ENCODE measurements at places on chromosomes 5 and 9.

DNA sequence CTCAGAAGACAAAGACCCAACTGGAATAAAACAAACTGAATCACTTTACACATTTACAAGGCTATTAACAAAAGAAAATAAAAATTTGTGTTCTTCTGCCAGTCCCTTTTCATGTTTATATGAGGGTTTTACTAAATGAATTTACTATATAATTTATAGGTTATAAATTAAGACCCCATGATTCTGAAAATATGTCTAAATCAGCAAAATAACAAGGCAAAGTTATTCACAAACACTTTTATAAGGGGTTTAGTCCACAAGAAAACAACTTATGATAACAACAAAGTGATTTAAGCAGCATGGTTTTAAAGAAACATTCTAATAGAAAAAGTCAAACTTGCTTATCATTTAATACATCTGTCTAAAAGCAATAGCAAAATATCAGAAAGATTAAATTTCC, 4.9 kb downstream of the MIER3 start:
- DNase-seq = no peak

DNA sequence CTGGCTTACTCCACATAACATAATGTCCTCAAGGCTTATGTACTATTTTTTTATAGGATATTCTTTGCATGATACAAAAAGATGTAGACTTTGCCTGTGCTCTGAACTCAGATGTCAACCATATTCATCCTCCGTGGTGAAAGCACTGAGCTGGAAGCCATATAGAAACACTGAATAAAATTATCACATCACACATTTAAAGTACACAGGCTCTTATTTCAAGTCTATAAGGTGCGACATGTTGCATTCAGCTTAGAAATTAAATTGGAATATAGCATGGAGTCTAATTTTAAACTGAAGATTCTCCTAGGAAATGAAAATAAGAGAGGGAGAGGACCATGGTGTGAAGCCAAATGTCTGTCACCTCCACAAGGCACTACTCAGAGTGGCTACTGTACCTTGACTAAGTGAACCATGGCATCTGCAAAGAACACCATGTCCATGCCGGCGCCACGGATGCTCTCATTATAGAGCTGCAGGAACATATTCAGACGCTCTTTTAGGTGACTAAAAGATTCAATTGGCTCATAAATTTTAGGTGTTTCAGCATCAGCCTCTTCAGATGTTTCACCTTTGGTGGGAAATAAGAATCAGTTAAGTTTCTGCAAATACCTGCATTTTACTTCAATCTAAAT, 158.6 kb downstream of the DNAH5 start:
- no peak for DNase-seq

DNA sequence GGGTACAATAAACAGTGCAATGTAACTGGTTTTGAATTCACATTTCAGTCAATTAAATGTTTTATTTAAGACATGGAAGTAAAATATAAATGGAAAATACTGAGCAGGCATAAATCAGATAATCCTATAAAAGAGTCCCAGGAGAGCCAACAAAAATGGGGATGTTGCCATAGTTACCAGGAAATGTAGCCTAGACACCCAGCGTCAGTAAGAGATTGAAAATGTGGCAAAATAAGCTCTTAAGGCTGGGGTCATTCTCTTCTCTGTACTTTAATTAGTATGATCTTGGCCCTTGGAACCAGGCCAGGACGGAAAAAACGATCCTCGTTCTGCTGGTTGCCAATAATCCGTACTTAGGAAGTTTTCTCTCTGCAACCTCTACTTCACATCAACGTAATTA, 18.9 kb upstream of the RASEF start:
- no peak for DNase-seq

DNA sequence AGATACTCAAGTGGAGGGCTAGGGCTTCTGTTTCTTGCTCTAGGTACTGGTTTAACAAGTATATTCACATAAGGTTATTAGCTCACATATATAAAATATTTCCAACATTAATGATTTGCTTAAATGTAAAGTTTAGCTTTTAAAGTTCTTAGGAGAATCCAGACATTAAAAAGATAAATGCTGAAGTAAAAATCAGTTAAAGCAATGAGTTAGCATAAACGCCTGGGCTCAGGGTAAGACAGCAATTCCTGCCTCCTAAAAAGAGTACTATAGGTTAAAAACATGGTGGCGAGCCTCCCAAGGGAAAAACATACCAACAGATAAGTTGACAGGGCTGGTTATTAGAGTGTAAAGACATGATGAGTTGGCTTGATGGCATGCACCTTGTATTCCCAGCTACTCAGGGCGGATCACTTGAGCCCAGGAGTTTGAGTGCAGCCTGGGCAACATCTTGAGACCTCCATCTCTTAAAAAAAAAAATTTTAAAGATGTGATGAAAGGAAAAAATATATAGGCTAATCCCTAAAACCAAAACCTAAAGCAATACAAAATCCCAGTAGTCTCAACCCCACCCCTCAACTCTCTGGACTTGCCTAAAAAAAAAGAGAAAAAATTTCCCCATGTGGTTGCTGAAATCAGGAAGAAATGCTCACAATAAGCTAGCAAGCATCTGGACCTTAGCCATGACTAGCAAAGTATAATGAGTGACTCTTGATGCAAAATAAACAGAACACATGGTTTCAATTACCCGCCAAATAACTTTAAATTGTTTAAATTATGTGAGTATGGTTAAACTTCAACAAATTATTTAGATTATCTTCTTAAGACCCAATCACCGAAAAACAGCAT, 3.6 kb downstream of the GOLPH3 start:
- DNase-seq = no peak

- no peak for DNase-seq
Observed at GRCh38 chr5:21918451-21918850, 934.7 kb downstream of the CDH12 start.

- DNase-seq = no peak
Observed at GRCh38 chr5:147963948-147964693, 57.8 kb upstream of the C5orf46 start.

- no peak for DNase-seq
Observed at GRCh38 chr5:776862-777711, 7.4 kb downstream of the ZDHHC11B start.

DNA sequence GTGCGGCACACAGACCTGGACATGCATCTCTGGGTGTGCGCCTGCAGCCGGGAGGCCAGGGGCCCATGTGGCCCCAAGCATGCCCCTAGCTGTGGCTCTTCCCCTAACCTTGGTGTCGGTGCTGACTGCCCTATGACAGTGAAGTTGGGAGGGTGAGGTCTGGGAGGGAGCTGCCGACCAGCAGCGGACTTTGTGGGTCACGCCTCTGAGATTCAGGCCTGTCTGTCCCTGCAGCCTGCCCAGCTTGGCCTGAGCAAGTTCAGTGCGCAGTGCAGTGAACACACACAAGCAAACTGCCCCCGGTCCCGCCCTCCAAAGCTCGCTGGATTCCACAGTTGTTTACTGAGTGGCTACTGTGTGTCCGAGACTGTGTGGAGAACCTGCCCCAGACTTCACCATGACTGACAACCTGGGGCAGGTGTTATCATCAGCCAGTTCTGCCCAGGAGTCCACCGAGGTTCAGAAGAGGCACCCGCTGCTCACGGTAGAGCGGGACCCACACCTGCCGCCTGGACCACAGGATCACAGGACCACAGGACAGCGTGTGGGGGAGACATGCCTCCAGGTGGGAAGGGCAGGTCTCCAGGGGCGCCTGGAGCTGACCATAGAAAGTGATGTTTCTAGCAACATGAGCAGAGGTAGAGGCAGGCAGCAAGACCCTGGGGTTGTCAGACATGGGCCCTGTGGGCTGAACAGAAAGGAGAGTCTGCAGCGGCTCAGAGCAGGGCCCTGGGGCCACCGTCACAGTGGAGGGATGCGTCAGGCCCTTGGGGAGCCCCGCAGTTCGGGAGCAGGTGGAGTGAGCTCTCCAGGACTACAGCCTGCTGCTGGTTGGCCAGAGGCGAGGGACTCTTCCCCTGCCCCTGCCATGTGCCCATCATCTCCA, 105.1 kb downstream of the PHF2 start:
- no peak for DNase-seq

GRCh38 chr9:96661711-96662110, 6.6 kb upstream of the PRXL2C start:
- no peak for DNase-seq

- no peak for DNase-seq
Observed at GRCh38 chr5:177301503-177302165, 1.9 kb downstream of the RAB24 start.

DNA sequence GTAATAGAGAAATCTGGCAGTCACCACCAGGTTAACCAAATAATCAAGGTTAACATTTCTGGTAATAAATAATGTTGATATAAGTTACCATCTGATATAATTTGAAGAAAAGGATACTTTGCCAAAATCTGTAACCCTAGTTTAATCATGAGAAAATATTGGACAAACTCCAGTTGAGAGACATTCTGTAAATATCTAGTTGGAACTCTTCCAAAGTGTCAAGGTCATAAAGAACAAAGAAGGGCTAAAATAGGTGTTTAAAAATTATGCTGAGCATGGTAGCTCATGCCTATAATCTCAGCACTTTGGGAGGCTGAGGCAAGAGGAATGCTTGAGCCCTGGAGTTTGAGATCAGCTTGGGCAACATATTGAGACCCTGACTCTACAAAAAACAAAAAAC, 253.3 kb downstream of the MRPS30 start:
- DNase-seq = no peak

DNA sequence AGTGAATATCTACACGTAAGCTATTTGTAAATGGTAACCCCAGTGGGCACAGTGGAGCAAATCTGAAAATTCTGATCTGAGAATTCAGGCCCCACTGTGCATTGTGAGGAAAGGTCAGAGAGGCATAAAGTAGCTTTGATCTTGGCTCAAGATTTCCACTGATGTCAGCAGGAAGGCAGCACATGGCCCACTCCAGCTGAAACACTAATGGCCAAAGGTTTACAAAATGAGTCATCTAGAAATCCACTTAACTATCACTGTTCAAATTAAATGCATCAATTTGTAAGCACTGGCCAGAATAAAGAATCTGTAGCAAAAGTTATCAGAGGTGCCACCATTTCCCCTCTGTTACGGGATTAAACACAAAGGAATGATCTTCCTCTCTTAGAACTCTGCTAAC, 191.6 kb downstream of the C9orf152 start:
- no peak for DNase-seq

- no peak for DNase-seq
Observed at GRCh38 chr9:13083963-13084528, 195.4 kb downstream of the MPDZ start.

DNA sequence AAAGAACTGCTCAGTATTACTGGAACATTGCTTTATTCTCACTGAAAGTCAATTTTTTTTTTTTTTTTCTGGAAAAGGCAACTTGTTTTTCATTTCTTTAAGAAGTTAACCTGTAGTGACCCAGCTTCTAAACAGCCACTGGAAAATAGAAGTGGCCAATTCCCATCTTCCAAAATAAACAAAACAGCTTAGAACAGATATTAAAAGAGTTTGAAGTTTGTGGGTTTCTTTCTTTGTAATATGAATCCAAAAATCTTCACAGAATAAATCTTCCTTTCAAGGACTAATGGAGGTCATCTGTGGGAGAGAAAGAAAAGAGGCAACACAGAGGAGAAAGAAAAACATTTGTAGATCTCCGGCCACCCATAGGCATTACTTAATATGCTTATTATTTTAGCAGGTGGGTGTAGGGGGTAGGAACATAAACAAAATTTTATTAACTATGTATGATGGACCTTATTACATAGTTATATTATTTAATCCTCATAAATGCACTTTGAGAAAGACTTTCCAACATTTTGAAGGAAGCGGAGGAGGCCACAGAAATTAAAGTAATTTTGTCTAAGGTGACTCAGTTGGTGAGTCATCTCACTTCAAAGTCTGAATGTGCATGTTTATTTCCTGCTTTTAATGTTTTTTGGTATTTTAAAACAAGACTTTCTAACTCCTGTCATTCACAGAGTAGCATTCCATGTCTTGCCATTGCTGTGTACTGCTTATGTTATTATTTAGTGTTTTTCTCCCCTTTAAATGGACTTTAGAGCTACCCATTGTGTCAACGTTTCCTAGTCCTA, 1791.8 kb upstream of the WWC1 start:
- DNase-seq = no peak

DNA sequence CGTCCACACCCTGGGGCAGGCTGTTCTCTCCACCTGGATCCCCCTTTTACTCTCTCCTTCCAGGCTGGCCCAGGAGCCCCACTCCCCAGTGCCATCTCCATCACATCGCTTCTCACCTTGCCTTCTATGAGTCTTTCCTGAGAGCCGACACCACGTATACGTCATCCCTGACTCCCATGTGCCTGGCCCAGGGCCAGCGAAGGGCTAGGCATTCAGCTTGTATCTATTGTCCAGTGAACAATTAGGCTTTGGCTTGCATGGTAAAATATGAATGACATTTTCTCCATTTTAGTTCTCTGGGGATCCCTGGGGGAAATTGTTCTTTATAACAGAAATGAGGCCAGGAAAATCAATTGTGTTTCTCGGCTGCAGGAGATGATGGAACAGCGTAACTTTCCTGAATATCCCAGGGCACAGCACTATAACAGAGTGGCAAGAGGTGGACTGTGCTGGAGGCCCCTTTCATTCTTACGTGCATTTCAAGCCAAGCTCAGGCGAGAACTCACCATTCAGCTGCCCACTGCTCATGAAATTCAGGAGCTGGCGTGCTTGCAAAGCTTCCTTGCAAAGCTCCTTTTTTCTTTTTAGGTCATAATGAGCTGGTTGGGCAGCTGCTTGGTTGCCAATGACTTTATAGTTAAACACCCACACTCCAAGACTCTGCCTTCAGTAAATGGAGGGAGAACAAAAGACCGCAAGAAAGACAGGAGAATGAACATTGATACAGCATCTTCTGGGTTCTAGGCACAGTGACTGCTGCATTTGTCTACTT, 37.7 kb downstream of the NSG2 start:
- no peak for DNase-seq

- no peak for DNase-seq
Observed at GRCh38 chr5:321726-322251, 275 bp downstream of the AHRR start.

GRCh38 chr5:94945656-94946055, 327.2 kb downstream of the SLF1 start:
- DNase-seq = no peak

DNA sequence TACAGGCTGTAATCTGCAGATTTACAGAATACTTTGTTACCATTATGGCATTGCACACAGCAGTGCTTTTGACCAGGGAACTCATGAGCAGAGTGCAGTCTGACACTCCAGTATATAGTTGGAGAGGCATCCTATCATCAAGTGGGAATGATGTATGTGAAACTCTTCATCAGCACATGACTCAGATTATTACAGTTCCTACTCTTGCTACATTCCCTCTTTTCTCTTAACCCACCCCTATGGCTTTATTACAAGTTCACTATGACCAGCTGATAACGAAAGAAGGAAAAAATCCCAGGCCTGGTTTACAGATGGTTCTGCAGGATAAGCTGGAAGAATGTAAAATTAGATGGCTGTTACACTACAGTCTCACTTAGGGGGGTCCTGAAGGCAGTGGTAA, 385.9 kb downstream of the RASEF start:
- DNase-seq = no peak

GRCh38 chr9:86485359-86485758, 131.1 kb upstream of the TUT7 start:
- no peak for DNase-seq

DNA sequence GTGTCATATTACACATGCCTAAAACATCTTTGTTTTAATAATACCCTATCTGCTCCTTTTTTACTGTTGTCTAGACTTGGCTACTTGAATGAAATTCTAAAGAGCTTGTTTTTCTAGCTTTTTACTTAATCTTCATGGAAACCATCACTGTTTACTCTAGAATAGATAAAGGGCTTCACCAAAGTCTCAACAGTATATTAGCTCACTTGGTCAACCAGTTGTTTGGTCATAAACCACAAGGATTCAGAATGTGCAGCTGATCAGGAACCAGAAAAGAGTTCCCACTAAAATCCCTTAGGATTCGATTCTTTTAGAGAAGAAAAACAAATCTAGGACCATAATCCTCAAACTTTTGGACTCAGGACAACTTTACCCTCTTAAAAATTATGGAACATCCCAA, 38.0 kb downstream of the CDO1 start:
- no peak for DNase-seq
